ENCODE measurements at places on chromosomes 7 and 10.

DNA sequence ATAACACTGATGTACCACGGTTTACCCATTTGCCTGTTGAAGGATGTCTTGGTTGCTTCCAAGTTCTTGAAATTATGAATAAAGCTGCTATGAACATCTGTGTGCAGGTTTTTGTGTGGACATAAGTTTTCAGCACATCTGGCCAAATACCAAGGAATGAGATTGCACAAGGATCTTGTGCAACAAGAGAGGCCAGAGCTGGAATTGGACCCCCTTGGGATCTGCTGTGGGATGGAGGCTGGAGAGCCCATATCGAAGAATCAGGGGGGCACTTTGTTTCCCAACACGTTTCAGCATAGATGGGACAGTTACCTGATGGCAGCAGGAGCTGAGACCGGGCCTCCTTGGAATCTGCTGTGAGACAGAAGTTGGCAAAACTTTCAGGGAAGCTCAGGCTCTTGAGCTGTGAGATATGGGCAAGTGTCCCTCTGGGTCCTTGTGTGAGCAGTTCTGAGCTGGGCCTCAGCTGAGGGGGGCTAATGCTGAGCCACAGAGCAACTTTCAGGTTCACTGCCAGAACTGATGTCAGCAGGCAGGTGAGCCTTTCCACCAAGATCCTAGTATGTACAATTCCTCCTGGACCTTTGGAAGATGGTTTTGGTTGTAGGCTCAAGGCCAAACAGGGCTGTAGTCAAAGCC lies 115.2 kb upstream of the RAB18 start:
- no peak for DNase-seq

DNA sequence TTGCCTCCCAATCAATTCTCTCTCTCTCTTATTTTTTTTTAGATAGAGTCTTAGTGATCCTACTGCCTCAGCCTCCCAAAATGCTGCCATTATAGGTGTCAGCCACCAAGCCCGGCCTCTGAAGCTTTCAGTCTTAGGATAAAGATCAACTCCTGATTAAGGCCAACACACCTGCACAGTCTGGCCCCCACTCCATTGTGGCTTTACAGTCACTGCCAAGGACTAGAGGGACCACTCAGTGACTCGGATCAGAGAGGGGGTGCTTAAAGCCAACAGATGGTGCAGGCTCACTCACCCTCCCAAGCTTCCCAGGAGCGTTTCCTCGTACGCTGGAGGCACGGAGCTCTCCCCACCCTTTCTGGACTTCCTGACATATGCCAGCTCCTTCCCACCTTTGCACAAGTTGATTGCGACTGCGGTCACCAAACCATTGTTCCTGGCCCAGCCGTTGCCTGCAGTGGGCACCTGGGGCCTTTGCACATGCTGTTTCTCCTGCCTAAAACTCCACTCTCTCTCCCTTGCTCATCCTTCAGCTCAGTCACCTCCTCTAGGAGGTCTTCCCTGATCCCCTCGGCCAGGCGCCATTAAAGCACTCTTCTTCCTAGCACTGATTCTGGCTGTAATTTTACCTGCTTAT lies 1.7 kb upstream of the CDH23 start:
- no peak for DNase-seq

- DNase-seq, result no peak
Observed at GRCh38 chr10:64535131-64535867, 1014.1 kb downstream of the REEP3 start.

GRCh38 chr10:118340486-118340885 lies 1.6 kb downstream of the FAM204A start:
- peak; percentile 15 for DNase-seq

GRCh38 chr10:103734731-103735130 lies 120.6 kb downstream of the SH3PXD2A start:
- DNase-seq, result no peak

DNA sequence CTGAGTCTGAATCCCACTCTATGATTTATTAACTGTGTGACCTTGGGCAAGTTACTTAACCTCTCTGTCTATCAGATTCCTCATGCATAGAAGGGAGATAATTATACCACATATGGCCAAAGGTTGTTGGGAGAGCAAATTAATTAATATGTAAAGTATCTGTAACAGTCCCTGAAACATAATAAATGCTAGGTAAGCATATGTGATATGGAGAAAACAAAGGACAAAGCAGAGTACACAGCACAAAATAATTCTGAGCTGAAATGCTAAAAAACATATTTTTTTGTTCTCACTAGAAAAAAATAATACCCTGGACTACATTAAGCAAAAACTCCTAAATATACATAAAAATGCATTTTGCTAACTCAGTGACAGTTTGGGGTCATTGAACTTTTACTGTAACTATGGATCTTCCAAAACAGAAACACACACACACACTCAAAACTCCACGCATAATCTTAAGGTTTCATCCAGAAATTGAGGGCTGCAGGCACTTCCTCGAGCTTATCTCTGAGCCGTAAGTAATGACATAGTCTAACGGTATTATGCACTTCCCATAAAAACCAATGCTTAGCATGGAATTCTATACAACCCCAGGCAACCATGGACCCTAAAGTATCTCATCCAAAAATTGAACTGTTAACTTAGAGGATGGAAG lies 201.7 kb upstream of the PTN start:
- DNase-seq, result no peak

DNA sequence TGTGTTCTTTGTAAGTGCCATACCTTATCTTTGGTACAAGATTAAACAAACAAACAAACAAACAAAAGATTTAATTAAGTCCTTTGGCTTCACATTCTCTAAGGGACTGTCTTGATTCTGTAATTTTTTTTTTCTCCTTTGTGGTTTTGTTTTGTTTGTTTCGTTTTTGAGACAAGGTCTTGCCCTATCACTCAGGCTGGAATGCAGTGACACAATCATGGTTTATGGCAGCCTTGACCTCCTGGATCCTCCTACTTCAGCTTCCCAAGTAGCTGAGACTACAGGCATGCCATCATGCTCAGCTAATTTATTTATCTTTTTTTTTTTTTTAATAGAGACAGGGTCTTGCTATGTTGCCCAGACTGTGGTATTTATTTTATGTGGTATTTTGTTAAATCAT lies 165.8 kb downstream of the LRRC4 start:
- no peak for DNase-seq

- DNase-seq, result no peak
Observed at GRCh38 chr7:137825489-137825888, 21.3 kb downstream of the DGKI start.

DNA sequence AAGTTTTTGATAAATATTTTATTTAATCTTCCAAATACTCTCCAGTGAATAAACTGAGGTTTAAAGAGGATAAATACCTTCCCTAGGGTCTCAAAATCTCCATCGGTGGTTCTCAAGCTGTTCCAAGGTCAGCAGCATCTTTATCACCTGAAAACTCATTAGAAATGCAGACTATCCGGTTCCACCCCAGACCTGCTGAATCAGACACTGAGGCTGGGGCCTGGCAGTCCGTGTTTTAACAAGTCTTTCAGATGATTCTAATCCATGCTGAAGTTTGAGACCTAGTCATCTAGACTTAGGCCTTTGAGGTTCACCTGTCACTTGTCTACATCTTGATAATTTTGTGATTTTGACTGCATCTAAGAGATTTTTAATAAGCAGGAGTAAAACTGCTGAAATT lies 37.5 kb downstream of the PLEKHA8 start:
- DNase-seq, result no peak

DNA sequence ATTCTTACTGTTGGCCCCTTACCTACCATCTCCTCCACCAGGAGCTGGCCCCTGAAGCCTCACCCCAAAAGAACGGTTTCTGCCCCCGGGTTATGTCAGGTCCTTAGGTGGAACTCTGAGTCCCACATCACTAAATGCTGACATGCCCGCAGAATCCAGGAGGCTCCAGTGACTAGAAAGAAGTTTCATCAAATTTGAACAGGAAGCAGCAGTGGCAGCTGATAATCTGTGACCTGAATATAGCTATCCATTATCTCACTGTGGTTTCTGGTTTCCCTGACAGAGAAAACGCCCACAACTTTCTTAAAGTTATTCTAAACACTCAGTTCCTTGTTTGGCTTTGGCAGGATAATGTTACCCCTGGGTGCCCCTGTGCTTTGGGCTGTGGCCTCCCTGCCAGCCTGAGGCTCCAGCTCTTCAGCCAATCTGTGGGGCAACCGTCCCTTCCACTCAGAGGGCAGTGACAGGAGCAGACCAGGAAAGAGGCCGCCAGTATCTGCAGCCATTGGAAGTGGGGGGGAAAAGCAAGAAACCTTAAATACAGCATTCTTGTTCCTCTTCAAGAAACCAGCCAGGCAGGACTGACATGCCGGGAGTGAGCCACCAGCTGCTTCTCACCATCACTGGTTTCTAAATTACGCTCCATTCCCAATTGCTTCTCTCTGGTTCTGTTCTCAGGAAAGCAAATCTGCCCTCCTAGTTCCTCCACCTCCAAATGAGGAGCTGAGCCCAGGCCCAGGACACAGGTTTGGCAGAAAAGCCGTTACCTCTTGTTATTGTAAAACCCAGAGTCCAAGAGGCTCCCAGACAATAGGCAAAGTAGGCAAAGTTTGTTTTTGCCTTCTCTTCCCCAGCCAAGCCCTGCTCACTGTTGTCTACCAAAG lies 41.2 kb upstream of the VCL start:
- peak; percentile 93 for DNase-seq

DNA sequence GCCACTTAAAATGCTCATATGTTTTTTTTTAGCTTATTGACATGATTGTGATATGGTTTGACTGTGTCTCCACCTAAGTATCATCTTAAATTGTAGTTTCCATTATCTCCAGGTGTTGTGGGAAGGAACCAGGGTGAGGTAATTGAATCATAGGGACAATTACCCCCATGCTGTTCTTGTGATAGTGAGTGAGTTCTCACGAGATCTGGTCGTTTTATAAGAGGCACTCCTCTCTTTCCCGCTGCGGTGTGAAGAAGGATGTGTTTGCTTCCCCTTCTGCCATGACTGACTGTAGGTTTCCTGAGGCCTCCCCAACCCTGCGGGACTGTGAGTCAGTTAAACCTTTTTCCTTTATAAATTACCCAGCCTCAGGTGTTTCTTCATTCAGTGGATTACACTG lies 80.5 kb upstream of the ETV1 start:
- DNase-seq, result no peak

DNA sequence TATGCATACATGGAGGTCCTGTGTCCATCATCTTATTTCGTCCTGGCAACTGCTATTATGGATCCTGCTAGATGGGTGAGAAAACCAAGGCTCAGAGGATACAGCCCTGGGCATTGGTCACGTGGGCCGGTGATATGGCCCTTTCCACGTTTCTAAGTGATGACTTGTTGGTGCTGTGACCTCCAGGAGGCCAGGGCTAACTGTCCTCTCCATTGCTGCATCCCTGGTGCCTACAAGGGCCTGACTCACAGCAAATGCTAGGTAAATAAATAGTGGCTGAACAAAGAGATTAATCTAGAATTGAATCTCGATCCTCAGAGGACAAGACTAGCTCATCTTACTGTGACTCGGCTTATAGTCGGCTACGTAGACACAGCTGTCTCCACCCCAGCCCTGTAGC lies 78.6 kb downstream of the FAM53B start:
- DNase-seq, result no peak

DNA sequence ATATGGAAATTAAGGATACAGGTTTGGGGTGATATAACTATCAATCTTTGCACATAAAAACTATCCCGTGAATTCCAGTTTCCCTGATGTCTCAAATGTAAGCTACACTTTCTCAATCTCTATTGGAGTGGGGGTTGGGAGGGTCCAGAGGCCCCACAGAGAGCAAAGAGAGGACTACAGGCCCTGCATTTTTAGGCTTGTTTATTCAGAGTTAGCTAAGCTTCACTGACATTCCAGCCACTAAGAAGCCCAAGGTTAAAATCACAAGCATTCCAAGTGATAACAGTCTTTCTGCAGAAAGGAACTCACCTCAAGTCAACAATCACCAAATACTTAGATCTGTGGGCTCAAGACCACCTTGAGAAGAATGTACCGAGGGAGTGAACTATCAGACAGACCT lies 31.6 kb upstream of the LAMB1 start:
- no peak for DNase-seq

- DNase-seq, result no peak
Observed at GRCh38 chr10:62745581-62745980, 58.9 kb upstream of the ADO start.

DNA sequence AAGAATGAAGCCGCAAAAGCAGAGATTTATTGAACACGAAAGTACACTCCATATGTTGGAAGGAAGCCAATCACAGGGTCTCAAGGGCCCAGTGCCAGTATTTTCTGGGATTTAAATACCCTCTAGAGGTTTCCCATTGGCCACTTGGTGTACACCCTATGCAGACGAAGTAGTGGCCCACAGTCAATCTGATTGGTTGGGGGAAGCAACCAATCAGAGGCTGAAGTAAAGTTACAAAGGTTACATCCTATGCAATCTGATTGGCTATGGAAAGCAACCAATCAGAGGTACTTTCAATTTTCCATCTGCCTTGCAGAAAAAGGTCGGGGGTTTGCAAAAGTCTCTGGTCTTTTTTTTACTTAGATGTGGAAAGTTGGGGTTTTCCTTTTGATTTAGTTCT lies 481.3 kb upstream of the NRP1 start:
- DNase-seq, result no peak

GRCh38 chr10:77230194-77230593 lies 407.4 kb downstream of the KCNMA1 start:
- no peak for DNase-seq

- no peak for DNase-seq
Observed at GRCh38 chr7:155455776-155456737, 1.9 kb upstream of the EN2 start.

DNA sequence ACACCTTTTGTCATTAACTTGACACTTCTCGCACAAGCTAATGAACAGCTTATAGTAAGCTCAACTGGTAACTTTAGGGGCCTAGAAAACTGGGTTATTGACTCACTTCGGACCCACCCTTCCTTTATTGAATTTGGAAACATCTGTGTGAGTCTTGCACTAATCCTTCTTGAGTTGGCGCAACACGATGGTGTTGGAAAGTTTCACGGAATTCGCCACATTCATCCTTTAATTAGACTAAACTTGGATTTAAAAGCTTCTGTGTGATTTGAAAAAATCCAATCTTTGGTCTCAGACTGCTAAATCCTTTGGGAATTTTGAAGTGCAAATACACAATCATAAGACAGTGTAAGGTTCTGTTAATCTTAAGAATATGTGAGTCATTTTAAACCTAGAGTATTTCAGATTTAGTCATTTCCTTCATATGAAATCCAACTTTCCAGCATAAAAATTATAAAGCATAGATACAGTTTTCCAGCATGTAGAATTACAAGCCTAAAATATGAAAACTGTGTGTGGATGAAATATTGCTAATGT lies 15.1 kb downstream of the FZD8 start:
- no peak for DNase-seq

- DNase-seq, result no peak
Observed at GRCh38 chr7:83946801-83947200, 247.8 kb downstream of the SEMA3A start.

All from hematopoietic multipotent progenitor cell treated with erythropoietin and hydrocortisone succinate and interleukin-3 and kit ligand, for 8 days (in vitro differentiated cells).